Stimulated activated CD4-positive, alpha-beta T cell treated with anti-CD3 and anti-CD28 coated beads, Interleukin-4, amount 100 ng/mL, for 1 hour (primary cell): ENCODE measurements at places on chromosomes 6 and 20.

DNA sequence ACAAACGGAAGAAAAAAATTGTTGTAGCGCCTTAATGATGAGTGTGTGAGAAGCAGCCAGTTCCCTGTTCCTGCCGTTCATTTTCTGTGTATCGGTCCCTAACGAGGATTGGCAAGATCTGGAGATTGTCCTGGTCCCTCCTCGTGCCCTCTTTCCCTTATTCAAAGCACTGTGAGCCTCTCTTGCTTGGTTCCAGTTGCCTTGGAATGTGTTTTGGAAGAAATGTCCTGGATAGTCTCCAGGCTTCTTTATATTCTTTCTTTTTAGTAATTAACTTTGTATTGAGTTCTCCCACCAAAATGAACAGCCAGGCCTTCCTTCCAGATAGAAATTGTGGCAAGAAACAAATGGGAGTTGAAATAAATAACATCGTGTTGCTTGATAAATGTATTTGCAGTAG lies 348.3 kb downstream of the CDH26 start:
- no peak for DNase-seq

- no peak for DNase-seq
Observed at GRCh38 chr6:111642463-111643158, 36.9 kb upstream of the TRAF3IP2 start.

GRCh38 chr6:78611102-78611620 lies 256.2 kb upstream of the IRAK1BP1 start:
- no peak for DNase-seq

DNA sequence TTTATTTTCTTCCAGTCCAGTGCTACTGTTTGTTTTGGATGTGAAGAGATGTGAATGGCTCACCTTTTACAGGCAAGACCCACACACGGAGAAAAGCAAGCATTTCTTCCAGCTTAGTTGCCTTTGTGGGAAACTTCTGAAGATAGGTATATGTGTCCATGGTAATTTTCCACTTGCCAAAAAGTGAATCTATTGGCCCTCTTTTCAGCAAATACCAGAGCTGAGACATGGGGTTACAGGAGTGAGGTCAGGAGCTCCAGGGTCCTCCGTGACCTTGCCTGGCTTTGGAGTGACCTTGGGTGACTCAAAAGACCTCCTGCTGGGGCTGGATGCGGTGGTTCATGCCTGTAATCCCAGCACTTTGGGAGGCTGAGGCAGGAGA lies 166.7 kb downstream of the SCML4 start:
- DNase-seq, result no peak

- no peak for DNase-seq
Observed at GRCh38 chr6:14709066-14709670, 536.7 kb upstream of the JARID2 start.

DNA sequence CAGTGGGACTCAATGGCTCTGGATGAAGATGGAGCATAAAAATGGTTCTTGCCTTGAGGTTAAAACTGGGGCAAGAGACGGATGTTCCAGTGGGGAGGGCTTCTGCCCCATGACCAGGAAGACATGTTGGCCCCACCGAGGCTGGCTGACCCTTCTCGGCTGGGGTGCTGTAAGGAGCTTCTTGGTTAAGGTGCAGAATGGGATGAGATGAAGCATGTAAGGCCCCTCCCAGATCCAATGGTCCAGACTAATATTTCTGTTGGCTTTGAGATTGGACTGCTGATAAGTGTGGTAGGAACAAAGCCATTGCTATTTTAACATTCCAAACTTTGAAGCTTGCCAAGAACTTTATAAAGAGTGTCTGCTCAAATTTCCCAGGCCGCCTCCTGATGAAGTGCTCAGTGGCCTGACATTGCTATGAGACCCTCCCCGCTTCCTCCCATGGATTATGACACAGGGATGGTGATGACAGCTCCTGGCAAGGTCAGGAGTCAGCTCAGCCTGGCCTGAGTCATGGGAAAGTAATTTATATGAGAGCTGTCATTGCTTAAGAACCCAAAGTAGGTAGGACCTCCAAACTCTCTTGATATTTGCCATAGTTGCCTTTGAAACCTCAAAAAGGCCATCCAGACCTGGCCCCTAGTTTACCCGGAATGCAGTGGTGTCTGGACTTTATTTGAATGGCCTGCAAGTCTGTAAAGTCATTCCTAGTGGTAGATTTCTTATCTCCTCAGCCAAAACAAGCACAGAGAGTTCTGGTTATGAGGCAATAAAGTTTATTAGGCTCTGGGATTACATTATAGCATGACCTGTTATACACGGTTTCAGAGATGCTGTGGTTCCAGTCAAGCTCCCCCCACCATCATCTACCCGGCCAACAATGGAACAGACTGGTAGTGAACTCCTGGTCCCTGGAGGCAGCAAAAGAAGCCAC lies 55.2 kb downstream of the TGM2 start:
- DNase-seq, result no peak

DNA sequence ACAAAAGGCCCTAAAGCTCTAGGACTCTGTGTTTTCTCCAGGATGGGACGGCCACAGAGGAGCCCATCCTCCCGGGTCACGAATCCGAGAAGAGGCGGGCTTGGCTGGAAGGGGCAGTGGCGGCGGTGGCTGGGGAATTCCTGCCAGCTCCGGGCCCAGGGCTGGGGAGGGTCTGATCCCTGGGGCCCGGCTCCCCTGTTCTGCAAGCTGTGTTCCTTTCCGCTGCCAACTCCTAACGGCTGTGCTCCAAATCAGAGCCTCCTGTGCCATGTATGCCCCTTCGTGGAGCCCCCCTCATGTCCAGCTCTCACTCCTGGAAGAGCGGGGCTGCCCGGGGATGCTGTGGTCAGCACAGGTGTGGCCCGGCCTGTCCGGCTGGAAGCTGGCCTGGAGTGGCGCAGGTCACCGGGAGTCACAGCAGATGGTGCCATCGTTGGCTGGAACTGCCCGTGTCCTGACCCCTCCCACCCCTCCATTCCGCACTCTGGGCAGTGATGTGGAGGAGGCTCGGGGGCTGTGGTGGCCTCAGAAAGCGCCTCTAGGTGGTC lies 88.2 kb upstream of the MPC1 start:
- no peak for DNase-seq

DNA sequence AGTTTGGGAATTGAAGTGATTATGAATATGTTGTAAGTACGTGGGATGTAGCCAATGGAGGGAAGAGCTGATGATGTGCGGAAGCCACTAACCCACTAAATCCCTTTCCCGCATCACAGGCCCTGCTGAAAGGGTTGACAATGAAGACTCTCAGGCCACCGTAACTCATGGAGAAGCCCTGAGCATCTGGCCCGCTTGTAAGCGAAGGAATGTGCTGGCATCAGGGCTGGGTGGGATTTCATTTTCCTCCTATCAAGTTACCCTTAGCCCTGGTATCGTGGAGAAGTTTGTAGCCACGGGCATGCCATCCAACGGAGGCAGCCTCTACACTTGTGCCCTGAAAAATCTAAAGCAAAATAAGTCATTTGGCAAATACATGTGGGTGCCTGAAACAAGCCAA lies 355.0 kb downstream of the CDH26 start:
- DNase-seq, result no peak

DNA sequence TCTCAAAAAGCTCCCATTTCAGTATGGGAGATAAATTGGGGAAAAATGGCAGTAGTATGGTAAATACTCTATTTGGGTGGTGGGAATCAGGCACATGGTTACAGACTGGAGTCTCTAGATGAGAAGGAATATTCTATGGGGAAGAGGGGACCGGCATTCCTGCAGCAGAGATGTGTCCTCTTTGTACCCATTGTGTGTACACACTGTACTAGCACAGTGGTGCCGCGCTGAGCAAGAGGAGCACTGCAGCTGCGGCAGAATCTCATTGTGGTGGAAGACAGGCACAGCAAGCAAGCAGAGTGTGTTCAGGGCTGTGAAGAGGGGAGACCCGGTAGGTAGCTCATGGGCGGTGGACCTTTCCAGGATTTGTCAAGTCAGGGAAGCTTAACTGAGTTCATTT lies 13.0 kb downstream of the AFDN start:
- no peak for DNase-seq

GRCh38 chr20:32158351-32158750 lies 48.8 kb downstream of the TM9SF4 start:
- DNase-seq, result no peak

- DNase-seq, result no peak
Observed at GRCh38 chr6:161336479-161336878, 62.6 kb upstream of the AGPAT4 start.

DNA sequence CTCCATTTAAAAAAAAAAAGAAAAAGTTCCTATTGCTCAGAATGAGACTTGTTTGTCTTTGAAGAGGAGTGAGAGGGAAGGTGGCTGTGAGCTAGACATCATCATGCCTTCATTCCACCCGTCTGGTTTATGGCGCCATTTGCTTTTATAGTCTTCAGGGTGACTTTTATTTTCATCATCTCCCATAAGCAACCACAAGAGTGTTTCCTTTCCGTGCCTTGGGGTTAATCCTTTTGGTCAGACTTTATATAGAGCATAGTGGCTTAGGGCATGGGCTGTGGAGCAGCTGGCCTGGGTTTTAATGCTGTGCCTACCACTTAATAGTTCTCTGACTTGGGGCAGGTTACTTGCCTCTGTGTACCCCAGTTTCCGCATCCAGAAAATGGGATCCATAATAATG lies 77.8 kb downstream of the RREB1 start:
- DNase-seq, result no peak

GRCh38 chr6:163580311-163581030 lies 166.0 kb downstream of the QKI start:
- no peak for DNase-seq

GRCh38 chr6:113959235-113959634 lies 11.7 kb downstream of the HDAC2 start:
- no peak for DNase-seq

- DNase-seq, result no peak
Observed at GRCh38 chr6:47116606-47117005, 74.5 kb upstream of the ADGRF1 start.

DNA sequence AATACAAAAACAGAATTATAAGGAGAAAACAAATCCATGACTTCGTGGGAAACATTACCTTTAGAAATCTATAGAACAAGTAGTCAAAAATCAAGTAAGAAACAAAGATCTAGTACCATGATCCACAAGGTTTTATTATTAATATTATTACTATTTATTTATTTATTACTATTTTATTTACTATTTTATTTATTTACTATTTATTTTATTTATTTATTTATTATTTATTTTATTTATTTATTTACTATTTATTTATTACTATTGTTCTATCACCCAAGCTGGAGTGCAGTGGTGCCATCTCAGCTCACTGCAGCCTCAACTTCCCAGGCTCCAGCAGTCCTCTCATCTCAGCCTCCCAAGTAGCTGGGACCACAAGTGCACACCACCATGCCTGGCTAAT lies 13.5 kb upstream of the ELMO2 start:
- no peak for DNase-seq

DNA sequence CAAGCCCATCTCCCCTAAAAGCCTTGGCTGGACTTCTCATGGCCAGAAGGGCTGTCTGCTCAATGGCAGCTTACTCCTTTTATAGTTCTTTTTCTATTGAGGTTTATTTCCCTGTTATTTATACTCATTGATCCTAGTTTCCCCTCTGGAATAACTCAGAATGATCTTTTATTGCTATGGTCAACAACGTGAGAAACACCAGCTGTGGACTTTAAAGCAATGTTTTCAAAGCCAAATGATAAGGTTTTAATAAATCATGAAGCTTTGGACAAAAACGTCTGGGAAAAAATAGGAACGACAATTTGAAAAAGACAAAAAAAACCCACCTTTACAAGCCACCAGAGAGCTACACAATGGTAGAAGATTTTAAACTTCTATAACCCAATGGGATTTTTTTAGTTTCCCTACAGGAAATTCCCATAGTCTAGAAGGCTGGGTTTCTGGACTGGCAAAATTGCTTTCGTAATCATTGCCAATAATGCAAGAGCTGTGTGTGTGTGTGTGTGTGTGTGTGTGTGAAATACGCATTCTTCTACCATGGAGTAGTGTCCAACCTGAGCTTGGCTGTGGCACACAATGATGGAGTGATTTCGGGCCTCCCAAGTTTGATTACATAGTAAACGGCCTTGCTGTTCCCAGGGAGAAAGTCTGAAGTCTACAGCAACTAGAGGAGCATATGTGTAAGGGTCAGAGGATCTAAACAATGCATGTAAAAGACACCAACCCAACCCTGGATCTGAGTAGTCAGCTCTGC lies 396.0 kb downstream of the SYNE1 start:
- no peak for DNase-seq

- no peak for DNase-seq
Observed at GRCh38 chr6:135257631-135258405, 76.7 kb downstream of the MYB start.

- DNase-seq, result no peak
Observed at GRCh38 chr6:24569811-24570210, 75.0 kb downstream of the ALDH5A1 start.

DNA sequence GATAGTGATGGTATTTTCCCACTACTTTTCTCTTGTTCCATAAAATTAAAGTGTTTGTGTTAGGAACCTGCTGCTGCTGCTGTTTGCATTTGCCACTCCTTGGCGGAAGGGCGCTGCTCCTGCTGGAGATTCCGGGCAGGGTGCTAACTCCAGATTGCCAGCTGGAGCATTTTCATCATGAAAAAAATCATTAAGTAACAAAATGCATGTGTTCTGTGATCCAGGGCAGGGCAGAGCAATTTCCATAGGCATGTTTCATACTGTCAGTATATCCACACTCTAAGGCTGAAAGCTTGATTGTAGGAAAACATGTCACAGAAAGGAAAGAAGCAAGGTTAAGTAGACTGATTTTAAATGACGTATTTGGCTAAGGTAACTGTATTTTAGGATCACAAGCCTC lies 24.0 kb downstream of the PBOV1 start:
- DNase-seq, result no peak

DNA sequence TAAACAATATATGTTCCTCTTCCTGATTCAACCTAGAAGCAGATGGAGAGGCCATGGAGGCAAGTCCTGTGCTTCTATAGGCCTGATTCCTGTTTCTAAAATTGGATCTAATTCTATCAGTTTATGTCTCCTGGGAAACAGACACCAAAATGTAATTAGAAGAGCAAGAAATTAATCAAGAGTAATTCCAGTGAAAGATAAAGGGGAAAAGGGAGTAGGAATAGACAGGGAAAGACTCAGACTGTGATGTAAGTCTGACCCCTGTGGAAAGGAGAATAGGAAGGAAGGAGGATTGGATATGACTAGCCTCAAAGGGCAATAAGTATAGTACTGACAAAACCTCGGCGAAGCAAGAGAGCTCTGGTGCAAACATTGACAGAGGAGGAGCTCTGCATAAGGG lies 33.9 kb upstream of the FBXO30 start:
- no peak for DNase-seq

DNA sequence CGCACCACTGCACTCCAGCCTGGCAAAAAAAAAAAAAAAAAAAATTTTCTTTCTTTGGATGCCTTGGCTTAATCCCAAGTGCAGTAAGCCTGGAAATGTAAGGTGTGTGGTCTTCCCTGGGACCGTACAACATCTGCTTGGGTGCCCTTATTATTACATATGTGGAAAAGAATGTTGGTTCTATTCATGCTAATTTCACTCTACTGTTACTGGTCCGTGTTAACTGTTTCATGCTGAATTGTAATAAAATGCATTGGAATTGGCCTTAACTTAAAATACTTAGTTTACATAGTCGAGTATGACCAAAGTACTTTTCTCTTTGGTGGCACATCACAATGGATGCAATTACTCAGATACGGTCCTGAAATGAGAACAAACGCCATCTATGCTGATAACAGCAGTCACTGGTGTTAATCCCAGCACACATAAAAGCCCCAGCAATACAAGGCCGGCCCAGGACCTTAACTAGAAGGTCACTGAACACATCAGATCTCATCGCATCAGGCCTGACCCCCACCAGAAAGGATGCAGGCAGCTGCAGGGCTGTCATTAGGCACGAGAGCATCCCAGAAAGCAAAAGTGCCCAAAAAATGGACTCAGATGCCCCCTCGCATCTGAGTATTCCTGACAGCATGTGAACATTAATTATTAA lies 1.2 kb downstream of the SERPINB6 start:
- no peak for DNase-seq
